ENCODE measurements at places on chromosomes 1 and 21.

GRCh38 chr1:224201383-224201782 is 18.3 kb downstream of the DEGS1 start:
- no peak for DNase-seq

DNA sequence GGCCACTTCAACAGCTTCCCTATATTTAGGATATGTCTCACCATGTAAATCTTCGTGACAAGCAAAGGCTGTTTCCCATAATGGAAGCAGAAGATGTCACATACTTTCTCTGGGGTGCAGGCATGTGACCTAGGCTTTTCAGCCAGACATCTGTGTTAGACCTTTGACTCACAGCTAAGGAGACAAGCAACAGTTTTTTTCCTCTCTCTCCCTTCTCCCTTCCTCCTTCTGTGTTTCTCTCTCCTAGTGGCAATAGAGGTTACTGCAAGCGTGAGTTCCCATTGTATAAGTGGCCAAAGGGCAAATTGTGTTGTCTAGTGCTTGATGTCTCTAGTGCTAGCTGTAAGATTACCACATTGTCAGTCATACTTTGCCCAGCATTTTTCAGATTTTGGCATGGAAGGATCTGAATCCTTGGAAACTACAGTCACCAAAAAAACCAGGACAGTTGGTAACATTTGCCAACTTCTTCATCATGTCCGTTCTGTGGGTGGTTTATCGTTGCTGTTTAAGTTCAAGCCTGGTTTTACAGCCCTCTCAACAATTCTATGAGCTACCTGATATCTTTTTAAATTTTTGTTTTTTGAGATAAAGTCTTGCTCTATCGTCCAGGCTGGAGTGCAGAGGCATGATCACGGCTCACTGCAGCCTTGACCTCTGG is 44.4 kb upstream of the RABGAP1L start:
- peak; percentile 67 for DNase-seq

- no peak for DNase-seq
Observed at GRCh38 chr1:106233511-106233910, 823.0 kb upstream of the PRMT6 start.

GRCh38 chr1:205774198-205775014 is 876 bp downstream of the RAB29 start:
- no peak for DNase-seq

GRCh38 chr1:29379443-29380073 is 143.2 kb downstream of the PTPRU start:
- peak; percentile 72 for DNase-seq

- no peak for DNase-seq
Observed at GRCh38 chr1:197638316-197638715, 137.0 kb downstream of the DENND1B start.

GRCh38 chr1:26049531-26050247 is 3.8 kb upstream of the SLC30A2 start:
- DNase-seq = no peak

DNA sequence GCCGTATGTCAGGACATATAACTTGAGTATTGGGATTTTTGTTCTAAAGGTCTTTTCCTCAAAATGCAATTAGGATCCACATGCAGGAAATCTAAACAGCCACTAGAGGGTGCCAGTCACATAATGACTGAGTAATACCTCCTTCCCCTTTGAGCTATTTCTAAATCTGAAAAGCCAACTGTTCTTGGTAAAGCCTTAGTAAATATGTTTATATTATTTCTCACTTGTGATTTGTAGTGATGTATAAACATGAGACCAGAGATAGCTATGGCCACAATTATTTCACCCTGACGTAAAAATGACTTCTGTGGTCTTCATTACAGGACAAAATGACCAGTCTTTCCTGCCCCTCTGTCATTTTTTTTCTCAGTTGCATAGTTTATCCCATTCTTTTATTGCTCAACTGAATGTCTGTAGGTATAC is 41.0 kb upstream of the DR1 start:
- DNase-seq = peak; percentile 35

GRCh38 chr1:77413541-77414335 is 131.9 kb downstream of the AK5 start:
- no peak for DNase-seq

- DNase-seq = no peak
Observed at GRCh38 chr1:226984521-226985238, 44.6 kb downstream of the COQ8A start.

DNA sequence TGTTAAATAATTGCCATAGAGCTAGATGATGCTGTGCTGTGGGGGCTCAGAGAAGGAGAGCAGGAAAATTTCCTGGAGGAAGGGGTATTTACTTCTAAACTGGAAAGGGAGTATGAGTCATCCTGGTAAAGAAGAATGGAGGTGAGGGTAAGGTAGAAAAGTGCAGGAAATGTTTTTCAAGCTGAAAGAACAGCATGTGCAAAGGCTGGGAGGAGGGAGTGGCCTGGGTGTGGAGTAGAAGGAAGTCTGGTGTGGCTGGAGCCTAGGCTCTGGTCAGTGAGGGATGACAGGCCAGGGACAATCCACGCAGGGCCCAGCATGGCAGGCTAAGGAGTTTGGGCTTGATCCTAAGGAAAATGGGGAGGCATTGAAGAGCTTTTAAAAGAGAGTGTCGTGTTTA is 45.9 kb downstream of the MATN1 start:
- no peak for DNase-seq

DNA sequence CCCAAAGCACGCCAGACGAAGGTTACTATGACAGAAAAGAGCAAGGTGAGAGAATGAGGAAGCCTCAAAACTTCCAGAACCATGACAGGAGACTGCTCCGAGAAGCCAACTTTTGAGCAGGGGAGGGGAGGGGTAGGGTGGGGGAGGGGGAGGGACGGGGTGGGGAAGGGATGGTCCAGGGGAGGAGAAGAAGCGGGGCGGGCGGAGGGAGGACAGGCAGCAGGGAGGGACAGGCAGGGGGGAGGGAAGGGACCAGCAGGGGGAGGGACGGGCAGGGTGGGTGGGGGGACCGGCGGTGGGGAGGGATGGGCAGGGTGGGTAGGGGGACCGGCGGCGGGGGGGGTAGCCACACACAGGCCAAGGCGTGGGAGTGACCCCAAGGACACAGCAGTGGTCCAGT is 2.0 kb downstream of the INTS11 start:
- DNase-seq = no peak

DNA sequence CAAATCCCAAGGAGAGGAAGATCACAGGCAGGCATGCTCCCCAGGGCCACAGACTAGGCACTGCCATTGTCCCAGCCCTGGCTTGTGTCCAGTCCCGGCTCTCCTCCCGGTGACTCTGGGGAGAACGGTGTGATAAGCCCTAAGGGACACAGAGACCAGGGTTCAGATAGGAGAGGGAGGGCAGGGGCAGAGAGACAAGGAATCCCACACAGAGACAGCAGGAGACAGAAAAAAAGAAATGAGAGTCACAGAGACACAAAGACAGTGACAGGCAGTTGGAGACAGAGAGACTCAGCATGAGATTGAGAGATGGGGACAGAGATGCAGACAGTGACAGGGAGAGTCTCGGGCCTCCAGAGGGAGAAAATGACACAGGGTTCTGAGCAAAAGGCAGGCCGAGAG is 361 bp downstream of the INSRR start:
- DNase-seq = no peak

DNA sequence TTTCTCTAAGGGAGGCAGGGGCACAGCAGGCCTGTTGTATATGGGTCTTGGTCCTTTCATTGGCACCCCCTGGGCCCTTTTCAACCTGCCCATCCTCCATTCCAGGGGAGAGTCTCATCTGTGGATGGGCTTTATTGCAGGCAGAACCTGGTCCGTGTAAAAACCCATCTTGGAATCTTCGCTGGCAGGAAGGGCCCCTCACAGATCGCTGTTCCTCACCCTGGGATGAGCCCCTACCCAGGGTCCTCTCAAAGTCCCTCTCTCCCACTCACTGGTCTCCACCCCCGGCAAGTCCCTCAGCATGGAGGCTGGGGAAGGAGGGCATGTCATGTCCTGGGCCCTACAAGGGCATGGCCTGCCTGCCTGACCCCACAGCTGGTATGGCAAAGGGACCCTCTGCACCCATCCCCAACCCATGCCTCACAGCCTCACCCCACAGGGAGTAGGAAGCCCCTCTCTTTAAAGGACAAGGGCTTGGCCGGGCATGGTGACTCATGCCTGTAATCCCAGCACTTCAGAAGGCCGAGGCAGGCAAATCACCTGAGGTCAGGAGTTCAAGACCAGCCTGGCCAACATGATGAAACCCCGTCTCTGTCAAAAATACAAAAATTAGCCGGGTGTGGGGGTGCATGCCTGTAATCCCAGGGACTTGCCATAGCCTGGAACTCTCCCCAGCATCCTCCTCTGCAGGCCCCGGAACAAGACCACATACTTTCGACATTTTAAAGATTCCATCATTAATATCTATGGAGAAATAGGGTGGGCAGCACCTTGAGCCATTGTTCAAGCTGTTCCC is 13.2 kb upstream of the CDA start:
- DNase-seq = no peak

- peak; percentile 35 for DNase-seq
Observed at GRCh38 chr1:220776720-220777326, 9.9 kb upstream of the MTARC1 start.

- DNase-seq = no peak
Observed at GRCh38 chr21:36446301-36446700, 33.6 kb downstream of the CLDN14 start.

DNA sequence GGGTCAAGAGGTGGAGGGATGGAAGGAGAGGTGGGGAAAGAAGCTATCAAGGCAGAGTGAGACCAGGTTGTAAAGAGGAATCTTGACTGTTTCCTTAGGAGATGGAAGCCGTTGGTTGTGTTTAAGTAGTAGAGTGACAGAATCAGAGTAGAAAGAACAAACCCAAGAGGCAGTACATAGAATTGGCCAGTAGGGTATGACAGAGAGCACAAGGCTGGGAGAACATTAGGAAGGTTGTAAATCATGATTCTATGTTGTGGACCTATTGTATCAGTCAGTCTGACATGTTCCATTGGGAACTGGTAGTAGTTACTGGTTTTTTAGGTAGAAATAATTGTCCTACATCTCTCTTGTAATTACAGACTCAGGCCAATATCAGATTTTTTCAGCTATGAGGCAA is 486.9 kb upstream of the USP24 start:
- DNase-seq = peak; percentile 19

- DNase-seq = no peak
Observed at GRCh38 chr1:60279798-60280197, 206.2 kb upstream of the C1orf87 start.

- DNase-seq = no peak
Observed at GRCh38 chr1:23726686-23727085, 16.6 kb upstream of the ELOA start.

DNA sequence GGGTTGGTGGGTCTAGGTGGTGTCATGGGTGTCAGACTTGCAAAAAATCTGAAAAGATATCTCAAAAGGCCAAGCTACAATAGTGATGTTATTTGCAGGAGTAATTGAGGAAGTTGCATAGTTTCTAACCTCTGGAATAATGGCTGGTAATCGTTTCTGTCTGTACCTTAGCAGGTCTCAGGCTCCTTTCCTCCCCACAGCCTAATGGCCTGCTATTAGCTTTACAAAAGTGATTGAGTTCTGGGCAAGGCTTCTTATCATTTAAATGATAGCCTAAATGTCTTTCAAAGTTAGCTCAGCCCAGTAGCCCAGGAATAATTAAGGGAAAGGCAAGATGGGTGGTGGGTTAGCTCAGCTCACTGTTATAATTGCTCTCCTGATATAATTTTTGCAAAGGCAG is 37.7 kb upstream of the IGSF5 start:
- DNase-seq = no peak

GRCh38 chr1:111133866-111134265 is 6.0 kb downstream of the DRAM2 start:
- DNase-seq = no peak

DNA sequence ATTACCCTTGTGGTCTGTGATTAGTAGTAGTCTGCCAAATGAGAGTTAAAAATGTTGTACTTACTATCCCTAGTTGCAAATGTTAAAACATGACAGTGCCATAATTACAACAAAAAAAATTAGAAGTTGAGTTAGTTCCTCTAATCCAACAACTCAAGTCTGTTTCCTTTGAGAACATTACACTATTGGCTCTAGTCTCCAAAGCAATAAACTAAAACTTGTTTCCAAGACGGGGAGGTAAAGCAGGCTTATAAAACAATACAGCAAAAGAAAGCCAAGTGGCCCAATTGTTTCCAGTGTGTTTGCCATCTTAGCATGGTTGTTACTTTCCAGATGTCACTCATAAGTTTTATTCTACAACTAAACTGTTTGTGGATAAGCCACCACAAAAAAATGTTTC is 11.6 kb downstream of the KYAT3 start:
- no peak for DNase-seq

DNA sequence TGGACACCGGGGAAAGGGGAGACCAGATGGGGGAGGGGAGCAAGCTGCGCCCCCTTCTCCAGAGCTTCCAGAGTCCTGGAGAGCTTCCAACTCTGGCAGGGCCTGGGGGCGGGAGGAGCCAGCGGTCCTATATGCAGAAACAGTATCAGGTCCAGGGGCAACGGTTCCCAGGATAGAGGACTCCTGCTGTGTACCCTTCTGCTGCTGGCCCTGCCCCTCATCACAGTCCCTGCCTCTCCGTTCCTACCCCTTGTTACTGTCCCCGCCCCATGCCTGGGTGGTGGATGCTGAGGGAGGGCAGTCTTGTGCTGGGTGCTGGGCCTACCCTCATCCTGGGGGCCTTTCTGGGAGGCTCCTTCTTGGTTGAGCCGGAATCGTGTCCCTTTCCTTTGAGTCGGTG is 19.2 kb upstream of the PEX10 start:
- no peak for DNase-seq

GRCh38 chr1:88228114-88228513 is 456.0 kb upstream of the PKN2 start:
- peak; percentile 18 for DNase-seq

DNA sequence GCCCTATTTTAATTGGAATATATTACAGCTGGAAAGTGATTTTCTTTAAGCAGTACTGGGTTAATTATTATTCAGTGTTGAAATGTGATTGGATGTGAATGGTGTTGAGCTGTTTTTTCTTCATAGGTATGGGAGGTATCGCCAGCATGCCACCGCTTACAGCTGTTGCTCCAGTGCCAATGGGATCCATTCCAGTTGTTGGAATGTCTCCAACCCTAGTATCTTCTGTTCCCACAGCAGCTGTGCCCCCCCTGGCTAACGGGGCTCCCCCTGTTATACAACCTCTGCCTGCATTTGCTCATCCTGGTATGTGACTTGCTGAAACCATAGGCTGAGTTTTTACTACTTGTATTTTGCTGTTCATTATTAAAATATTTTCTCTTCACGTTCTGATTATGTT is 107.7 kb downstream of the ITSN1 start:
- DNase-seq = no peak

GRCh38 chr1:99945174-99945573 is 24.6 kb upstream of the SLC35A3 start:
- DNase-seq = no peak

- DNase-seq = no peak
Observed at GRCh38 chr1:201637282-201638079, 98.6 kb downstream of the NAV1 start.

DNA sequence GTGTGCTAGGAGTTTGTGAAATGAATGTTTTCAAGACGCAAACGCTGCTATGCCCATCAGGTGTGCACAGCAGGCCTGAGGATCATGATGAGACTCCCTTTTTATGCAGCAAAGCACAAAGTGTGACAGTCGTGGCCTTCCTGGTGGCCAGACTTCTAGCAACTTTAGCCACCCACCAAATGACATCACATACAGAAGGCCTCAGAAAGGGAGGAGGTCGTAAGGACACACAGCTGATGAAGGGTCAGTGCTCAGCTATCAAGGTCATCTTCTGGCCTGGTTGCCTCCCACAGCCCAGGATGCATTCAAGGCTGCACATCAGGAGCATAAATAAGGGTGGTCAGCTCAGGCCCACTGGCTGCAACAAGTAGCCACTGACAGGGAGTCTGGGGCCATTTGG is 36.6 kb downstream of the BMP8A start:
- DNase-seq = no peak

All from HCT116 (cell line).